ENCODE measurements at places on chromosomes 5 and 9. TPM values are rescaled to one million over a fixed set of nuclear protein-coding genes. Genes with fewer than 3 reads are reported as not detected.

Gene ABHD17B
- total RNA-seq = 13.1 TPM

Gene ASS1
- total RNA-seq = 123 TPM

Gene QRFP
- not detected for total RNA-seq

Gene PCDHGA7
- total RNA-seq = 8.4 TPM

Gene NFIL3
- total RNA-seq = 18.8 TPM

Gene WNT8A
- not detected for total RNA-seq

Gene TMEM252
- total RNA-seq = not detected

Gene IFNA10
- not detected for total RNA-seq

Gene BTNL9
- not detected for total RNA-seq

Gene IL7R
- 0.90 TPM for total RNA-seq

Gene SLC36A2
- total RNA-seq = not detected

Gene NME5
- total RNA-seq = 6.0 TPM

Gene FOXD4
- total RNA-seq = 0.27 TPM

Gene LSM11
- total RNA-seq = 5.2 TPM

GRCh38 chr9:72772661-72773060 is 180.2 kb downstream of the ALDH1A1 start:
- no peak for DNase-seq

- no peak for DNase-seq
Observed at GRCh38 chr9:28600226-28600625, 1026.9 kb upstream of the C9orf72 start.

DNA sequence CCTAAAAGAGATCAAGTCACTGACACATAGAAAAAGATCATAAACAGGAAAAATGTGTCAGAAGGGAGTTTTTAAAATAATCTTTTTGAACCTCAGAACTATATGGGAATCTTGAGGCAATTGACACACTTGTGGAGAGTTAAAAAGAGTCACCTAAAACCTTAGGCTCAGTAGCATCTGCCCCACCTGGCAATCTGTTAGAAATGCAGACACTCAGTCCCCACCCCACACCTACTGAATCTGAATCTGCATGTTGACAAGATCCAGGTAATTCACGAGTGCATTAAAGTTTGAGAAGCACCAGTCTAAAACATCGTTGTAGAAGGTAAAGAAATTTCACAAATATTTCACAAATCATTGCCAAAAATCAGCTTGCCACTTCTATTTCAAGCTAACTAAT is 388.3 kb downstream of the NR2F1-AS1 start:
- DNase-seq = no peak

DNA sequence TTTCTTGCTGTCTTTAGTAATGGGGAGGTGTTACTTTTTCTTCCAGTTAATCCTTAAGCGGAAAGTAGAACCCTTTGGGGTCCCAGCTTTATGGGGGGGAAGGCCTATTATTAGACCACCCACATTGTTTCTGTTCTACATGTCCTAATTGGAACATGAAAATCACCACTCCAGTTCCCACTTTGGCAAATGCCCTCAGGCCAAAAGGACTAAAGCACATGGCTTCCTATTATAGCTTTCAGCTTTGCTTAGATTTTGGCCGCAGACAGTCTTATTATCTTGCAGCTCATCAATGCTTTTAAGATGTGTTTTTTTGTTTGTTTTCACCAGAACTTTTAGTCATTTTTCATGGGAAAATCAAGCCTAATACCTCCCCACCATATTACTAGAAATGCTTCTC is 296.8 kb upstream of the ANKH start:
- DNase-seq = no peak

GRCh38 chr9:120532475-120532874 is 47.5 kb downstream of the CDK5RAP2 start:
- peak; percentile 63 for DNase-seq

DNA sequence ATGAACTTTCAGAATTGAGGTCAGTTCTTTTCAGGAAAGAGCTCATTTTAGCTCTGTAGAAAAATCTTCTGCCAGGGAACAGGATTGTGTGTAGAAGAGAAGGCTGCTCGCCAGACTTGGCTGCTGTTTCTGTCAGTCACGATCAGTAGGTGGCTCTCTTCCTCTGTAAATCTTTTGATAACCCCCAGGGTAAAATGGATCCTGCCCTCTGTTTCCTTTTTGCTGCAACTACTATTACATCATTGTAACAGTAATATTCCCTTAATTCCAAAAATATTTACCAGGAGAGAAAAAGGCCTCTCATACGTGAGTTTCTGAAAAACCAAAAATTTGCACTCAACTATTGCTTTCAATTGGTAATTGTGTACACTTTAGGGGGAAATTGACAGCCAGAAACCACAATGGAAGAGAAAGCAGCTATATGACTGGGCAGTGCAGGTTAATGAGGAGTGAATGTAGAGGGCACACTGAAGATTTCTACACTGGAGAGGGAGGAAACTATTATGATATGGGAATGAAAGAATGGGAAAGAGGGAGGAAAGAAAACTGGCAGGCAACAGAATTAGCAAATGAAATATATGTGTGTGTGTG is 12.3 kb downstream of the IFNA21 start:
- peak; percentile 21 for DNase-seq

DNA sequence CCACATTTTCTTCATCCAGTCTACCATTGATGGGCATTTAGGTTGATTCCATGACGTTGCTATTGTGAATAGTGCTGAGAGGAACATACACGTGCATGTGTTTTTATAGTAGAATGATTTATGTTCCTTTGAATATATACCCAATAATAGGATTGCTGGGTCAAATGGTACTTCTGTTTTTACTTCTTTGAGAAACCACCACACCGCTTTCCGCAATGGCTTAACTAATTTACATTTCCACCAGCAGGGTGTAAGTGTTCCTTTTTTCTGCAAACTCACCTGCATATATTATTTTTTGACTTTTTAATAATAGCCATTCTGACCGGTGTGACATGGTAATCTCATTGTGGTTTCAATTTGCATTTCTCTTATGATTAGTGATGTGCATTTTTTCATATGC is 82.2 kb upstream of the RFX3 start:
- no peak for DNase-seq

DNA sequence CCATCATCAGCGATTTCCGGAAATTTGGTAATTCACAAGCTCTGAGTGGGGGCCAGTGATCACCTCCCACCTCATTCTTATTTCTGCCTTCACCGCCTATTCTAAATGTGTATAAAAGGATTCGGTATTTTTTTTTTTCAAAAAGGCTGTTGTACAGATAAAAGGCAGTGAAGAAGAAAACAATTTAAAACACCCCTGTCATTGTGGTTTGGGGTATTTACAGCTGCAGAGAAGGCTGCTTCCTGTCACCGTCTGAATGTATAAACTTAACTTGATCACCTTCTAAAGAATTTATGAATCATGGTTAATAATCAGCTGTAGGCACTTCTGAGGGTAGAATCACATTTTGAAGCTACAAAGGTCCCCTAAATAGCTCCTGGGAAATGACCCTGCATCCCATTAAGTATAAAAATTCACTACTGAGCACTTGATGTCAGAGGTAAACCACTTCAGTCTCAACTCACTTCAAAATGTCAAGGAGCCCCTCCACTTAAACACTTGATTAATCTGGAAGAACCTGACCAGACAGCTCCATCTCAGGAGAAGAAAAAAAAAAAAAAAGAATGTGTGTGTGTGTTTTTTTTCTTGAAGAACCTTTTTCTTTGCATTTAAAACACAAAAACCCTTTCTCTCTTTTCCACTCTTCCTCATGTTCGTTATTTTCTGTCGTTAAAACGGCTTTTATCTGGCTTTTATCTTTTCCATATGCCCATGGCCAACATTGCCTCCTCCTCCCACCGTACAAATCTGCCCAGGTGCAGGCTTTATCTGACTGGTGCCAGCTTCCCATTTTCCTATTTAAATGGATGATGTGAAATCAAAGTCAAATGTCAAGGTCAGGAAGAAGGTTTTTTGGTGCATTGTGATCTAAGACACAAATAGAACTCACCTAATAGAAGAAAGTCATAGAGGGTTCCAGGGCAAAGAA is 291.2 kb downstream of the IRX1 start:
- no peak for DNase-seq

DNA sequence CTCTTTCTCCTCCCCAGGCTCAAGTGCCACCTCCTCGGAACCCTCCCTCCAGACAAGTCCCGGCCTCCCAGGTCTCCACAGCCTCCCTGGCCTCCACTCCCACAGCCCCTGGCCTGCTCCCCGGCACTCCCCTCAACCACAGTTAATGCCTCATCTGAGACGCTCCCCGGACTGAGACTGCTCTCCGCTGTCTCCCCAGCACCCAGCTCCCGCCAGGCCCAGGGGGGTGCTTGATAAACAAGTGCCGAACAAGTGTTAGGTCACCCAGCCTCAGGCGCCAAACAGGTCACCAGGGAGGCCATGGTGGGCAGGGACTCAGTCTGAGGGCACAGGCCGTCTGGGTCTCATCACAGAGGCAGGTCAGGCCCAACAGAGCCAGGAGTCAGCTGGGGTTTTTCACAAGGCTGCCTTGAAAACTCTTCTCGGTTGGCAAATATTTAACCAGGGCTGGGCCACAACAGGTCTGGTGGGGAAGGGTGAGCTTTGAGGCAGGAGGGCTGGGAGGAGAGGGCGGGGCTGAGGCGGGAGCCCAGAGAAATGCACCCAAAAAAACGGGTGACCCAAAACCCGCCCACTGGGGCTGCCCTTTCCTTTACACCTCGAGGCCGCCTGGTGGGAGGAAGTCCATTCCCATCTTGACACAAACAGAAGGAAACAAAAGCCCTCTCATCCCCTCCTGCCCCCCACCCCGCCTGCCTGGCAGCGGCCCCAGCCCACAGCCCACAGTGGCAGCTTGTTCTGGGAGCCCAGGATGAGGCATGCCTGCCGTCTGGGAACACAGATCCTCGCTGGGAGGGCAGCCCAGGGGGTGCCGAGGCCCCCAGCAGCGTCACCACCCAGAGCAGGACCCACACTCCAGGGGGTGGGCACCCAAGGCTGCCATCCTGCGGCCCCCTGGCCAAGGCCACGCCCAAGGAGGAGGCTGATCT is 66.6 kb upstream of the STXBP1 start:
- peak; percentile 65 for DNase-seq

DNA sequence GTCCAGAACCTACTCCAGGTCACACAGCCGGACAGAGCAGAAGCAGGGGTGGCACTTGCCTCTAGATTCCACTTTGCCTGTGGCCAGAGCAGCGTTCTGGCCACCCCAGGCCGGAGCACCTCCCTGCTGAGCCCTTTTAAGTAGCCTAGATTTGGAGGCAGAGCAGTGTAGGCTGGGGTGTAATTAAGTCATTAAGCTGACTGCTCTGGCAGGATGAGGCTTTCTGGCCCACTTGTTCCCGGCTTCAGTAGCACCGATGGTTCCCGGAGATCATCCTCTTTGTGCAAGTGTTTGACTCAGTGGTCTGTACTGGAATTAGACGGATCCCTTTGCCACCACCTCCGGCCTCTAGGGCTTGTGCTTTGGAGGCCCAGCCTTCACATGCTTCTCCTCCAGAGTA is 281.9 kb upstream of the ANKRD55 start:
- DNase-seq = no peak

DNA sequence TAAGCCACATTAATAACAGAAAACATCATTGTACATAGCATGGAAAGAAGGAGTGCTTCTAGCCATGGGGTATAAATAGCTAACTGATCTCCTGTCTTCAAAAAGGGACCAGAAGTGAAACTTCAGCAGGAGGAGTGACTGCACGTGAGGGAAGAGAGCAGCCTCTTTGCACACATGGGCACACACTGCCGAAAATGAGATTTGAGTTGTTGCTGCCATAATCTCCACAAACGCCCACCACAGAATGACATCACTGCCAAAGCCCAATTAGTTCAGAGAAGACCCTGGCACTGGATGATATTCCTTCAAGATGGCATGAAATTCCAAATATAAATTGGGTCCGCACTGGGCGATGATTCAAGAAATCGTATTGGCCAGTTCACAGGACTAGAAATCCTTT is 238.9 kb upstream of the NR4A3 start:
- no peak for DNase-seq

- peak; percentile 58 for DNase-seq
Observed at GRCh38 chr5:78600687-78601414, 47.7 kb downstream of the LHFPL2 start.

- DNase-seq = no peak
Observed at GRCh38 chr9:137606005-137606621, 627 bp downstream of the ARRDC1 start.

GRCh38 chr5:77239126-77239741 is 28.8 kb downstream of the PDE8B start:
- DNase-seq = peak; percentile 27

Measured in fibroblast of the aortic adventitia (primary cell).